Peyer's patch (tissue), 4 donors: ENCODE measurements at places on chromosomes 11 and 22. TPM values are rescaled to one million over a fixed set of nuclear protein-coding genes. Genes with fewer than 3 reads are reported as not detected.

DNA sequence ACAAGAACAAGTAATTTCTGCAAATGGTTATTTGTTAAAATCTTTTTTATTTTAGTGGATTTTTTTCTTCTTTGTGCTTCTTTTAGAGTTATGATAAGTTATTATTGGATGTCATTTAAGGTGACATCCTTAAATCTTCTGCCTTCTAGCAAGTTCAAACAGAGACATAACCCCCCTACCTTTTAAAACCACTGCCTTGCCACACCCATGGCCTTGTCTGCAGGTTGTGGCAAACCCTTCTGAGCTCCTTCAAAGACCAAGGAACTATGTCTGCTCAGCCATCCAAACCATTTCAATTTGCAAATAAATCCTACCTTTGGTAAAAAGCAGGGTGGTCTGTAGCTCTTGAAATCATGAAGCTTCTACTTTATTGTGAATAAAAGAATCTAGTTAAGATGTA, 241.6 kb downstream of the FAM76B start:
- no peak for DNase-seq

Gene BIK
- not detected for total RNA-seq

Gene UBQLNL
- total RNA-seq = 0.80 TPM

GRCh38 chr11:9615031-9615451, 41.6 kb downstream of the WEE1 start:
- peak; percentile 70 for DNase-seq
